ENCODE measurements at places on chromosomes 13 and 19.

GRCh38 chr13:53045189-53045588 is 16.6 kb downstream of the OLFM4 start:
- no peak for DNase-seq

DNA sequence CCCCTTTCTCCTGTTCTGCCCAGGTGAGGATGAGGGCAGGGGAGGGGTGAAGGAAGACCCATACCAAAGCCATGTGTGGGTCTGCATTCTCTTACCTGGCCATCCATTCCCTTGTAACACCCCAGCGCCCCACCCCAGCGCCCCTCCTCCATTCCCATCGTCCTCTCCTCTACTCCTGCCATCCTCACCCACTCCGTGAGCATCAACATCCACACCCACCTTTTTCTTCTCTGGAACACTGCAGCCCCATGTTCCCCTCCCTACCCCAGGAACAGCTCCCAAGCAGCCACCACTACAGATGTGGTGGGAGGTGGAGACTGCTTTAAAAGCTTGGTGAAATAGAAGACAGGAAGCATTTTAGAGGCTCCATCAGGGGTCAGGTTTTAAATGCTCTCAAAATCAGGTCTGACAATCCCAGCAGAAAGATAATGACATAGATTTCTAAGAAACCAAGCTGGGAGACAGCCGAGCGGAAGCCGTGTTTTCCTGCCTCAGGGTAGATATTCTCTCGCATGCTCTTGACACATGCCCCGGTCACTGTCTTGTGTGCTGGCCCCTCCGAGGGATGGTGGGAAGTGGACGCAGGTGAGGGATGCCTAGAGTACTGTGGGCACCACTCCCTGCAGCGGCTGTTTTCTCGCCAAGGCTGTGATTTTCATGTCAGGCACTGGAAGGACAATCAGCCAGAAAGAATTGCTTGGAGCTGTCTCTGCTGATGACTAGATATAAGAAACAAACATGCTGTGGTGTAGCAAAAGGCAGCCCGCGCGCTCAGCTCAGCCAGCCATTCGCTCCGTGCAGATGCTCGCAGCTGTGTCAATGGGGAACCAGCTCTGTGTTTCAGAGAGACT is 9.8 kb downstream of the MEDAG start:
- no peak for DNase-seq

- DNase-seq, result no peak
Measured at GRCh38 chr13:104944176-104944575, 1591.3 kb downstream of the EFNB2 start.

- DNase-seq, result peak; percentile 18
Measured at GRCh38 chr13:110352735-110353134, 45.7 kb downstream of the COL4A2 start.

- DNase-seq, result no peak
Measured at GRCh38 chr13:48412881-48413351, at the start of gene LPAR6. Gene LPAR6 (minus strand): TSS chr13:48413113. CDS start chr13:48412423, 690 bp downstream.

- DNase-seq, result no peak
Measured at GRCh38 chr13:73107481-73107880, 48.7 kb downstream of the KLF5 start.
